Fibroblast of skin of back (primary cell): ENCODE measurements at places on chromosomes 2 and 18.

DNA sequence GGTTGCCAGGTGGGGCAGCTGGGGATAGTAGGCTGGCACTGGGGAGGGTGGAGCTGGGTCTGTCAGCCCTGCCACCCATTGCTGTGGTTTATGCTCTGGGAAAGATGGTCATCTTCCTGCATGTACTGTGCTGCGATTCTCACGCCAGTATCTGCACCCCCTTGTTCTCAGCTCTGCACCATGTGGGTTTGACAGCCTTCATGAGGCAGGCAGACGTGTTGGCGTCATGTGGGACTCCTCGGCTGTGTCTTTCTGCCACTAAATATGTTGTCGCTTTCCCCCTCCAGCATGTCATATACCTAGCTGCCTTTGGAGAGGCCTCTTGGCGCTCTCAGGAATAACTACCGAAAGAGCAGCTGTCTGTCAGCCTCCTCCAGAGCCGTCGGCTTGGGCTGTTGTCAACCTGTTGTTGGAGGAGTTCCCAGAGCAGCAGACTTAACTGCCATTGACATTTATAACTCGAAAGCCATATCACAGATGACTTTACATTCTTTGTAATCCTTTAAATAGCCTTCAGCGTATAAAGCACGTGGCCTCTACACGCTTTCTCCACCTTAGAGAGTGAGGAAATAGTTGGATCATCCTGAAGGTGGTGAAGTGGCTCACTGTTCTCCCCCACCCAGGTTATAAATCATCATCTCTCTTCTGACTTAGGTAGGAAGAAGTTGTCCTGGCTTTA lies 80.4 kb upstream of the MGAT5 start:
- DNase-seq = no peak

DNA sequence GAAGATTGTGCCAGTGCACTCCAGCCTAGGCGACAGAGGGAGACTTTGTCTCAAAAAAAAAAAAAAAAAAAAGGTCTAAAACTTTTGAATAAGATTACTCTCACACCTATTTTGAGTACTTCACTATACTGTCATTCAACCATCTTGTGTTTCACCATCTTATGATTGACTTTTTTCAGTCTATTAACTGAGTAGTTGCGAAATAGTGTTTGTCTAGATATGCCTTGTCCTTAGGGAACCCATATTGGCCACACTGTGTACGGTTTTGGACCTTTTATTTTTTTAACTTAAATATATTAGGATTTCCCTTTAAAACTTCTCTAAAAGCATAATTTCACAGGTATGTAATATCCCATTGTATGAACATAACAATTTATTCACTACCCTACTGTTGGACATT lies 72.3 kb downstream of the ALMS1 start:
- no peak for DNase-seq

DNA sequence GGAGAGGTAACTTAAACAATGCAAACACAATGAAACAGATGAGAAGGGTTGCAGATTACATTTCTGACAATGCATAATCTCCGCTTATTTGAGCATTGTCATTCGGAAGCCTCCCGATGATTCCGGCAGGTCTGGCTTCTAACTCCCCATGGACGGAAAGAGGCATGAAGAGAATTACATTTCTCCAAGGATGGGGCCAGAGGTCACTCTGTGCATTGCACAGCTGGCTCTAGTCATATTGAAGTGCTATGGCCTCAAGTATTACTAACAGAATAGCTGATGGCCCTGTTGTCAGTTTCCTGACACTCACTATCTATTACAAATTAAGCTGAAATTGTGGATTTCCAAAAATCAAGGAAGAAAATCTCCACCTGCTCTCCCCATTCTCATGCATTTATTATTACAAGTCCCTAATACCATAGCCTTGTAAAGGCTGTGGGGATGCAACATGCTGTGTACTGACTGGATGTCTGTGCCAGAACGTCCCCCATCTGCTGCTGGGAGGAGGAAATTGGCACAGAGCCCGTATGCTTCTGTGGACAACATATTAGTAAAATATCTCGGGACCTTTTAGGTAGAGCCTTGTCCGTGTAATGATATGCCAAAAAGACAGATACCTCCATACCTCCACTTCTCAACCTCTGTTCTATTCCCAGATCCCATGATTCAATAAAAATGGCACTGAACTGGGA lies 168.1 kb downstream of the SETBP1 start:
- DNase-seq = no peak

DNA sequence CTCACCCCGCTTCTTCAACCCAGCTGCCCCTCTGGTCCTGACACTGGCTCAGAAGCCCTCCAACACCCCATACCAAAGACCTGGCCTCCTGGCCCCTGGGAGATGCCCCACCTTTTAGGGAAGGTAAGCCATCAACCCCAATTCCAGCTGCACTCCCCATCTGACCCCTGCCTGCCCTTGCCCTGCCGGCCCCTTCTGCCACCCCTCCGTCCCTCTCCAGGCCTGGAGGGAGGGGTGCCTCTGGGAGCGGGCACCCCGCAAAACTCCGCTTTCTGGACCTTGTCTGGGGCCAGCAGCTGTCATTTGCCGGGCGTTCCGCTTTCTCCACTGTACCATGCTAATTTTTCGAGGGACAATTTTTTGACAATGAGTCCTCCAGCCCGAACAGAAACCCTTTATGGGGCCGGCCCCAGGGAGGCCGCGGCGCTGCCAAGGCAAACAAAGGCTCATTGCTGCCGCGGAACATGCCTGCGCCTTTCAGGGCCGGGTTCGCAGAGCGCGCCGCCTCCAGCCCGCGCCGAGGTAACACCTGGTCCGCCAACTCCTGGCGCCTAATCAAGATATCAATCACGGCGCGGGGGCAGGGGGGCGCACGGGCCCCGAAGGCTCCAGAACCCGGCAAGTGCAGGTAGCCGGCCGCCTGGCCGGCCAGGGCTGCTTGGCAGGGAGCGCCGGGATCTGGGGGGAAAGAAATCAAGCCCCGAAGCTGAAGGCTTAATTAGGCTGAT lies 96.0 kb downstream of the INHBB start:
- peak; percentile 75 for DNase-seq

DNA sequence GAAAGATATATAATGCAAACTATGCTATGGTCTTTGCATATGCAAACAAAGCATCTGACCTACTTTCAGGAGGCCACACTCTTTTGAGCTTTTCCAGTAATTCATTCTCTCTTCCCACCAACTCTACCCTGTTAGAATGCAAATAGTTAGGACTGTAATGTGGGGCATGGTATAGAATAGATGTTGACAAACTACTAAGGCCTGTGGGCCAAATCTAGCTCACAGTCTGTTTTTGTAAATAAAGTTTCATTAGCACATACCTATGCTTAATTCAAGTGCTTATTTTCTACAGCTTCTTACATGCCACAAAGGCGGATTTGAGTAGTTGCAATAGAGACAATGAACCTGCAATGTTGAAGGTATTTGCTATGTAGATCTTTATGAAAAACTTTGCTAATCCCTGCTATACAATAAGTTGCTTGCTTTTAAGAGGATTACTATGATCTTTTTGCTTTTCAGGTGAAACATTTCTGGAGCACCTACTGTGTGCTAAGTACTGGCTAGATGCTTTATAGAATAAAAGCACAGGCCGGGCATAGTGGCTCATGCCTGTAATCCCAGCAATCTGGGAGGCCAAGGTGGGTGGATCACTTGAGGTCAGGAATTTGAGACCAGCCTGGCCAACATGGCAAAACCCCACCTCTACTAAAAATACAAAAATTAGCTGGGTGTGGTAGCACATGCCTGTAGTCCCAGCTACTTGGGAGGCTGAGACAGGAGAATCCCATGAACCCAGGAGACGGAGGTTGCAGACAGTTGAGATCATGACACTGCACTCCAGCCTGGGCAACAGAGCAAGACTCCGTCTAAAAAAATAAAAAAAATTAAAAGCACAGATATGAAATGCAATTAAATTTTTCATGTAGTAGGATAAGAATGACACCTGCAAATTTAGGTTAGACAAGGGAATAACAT lies 267.8 kb downstream of the DPP10 start:
- no peak for DNase-seq

- no peak for DNase-seq
Observed at GRCh38 chr2:185335879-185336278, 402.7 kb upstream of the FSIP2 start.

GRCh38 chr2:191481305-191482070 lies 196.4 kb upstream of the NABP1 start:
- peak; percentile 17 for DNase-seq

- no peak for DNase-seq
Observed at GRCh38 chr2:10079870-10080535, at the start of gene CYS1. CYS1 (minus strand) TSS chr2:10080411; CDS start chr2:10080223, 188 bp downstream.

GRCh38 chr2:24957221-24957620 lies 14.5 kb downstream of the DNAJC27 start:
- no peak for DNase-seq

- DNase-seq = peak; percentile 91
Observed at GRCh38 chr2:196823750-196824522, 14.8 kb upstream of the C2orf66 start.

DNA sequence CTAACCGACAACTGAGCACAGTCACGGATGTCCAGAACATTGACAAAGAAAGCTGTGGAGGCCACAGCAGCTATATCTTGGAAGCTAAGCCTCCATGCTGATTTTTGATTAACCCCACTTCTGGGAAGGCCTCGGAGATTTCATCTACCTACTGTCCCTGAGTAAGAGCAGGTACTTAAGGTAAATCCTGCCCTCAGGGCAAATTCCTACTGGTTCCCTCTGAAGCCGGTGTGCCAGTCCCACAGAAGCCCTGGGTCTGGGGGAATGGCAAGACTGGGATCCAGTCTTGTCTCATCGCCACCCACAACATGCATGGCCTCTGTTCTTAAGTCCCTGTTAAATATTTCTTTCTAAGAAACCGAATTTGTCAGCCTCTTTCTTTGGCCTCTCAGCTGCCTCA lies 18.7 kb downstream of the PER2 start:
- DNase-seq = no peak

DNA sequence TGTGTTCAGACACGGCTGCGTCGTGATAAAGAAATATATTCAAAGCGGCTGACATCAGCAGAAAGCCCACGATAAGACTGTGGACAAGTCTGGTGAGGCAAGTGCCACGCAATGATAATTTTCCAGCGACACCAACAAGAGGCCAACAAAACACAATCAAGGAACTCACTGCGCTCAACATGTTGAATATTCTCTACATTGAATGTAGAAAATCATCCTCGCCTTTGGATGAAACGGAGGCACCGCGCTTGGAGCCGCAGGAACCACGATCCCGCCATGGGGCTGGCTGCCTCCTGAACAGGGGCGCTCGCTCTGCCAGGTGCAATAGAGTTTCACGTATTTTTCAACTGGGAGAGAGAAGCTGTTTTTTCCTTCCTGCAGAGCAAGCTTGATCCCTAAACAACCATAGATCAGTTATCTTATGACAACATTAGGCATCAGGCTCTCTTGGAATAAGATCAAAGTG lies 220.3 kb downstream of the ATAD2B start:
- DNase-seq = no peak

DNA sequence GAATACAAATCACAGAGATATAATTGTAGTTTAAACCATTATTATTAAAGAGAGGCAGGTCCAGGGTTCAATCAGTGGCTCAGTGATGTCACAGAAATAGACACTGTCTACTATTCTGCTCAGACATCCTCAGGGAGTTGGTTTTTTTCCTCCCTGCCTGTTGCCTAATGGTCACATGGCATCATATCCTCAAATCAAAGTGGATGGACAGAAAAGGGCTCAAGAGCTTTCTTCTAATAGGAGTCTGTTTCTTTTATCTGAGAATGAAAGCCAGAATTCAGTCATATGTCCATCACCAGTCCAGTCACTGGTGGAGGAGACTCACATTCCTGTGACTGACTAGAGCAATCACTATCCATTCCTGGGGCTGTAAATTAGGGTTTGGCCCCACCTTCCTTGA lies 27.9 kb upstream of the EPC2 start:
- DNase-seq = no peak

- no peak for DNase-seq
Observed at GRCh38 chr18:49411928-49412327, 48.5 kb downstream of the DYM start.

DNA sequence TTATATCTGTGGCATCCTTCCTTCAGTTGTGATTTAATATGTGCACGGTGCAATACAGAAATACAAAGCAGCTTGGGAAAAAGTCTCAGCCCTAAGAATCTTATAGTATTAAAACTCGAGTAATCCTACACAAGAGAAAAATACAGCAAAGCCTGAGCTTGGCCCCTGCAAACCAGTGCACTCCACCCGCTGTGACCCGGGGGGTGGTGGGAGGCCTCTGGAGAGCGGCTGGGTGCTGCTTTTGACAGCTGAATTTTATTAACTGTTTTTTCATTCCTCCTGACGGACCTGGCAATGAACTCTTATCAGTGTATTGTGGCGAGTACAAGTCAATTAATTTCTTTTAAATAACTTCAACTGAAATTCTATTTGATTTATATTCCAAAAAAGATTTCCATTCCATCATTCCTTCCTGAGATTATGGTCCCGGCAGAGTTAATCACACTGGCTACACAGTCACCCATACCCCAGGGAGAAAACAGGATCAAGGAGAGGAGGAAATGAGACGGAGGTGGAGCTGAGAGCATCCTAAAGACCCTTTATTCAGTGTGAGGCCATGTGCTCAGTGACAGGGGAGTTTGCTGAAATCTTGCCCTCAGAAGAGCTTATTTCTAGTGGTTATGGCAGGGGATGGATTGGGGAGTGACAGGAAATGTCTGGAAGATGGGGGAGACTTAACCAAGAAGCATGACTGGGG lies 124.8 kb downstream of the KLHL29 start:
- DNase-seq = no peak

GRCh38 chr2:207807516-207807915 lies 37.8 kb upstream of the FZD5 start:
- peak; percentile 49 for DNase-seq

DNA sequence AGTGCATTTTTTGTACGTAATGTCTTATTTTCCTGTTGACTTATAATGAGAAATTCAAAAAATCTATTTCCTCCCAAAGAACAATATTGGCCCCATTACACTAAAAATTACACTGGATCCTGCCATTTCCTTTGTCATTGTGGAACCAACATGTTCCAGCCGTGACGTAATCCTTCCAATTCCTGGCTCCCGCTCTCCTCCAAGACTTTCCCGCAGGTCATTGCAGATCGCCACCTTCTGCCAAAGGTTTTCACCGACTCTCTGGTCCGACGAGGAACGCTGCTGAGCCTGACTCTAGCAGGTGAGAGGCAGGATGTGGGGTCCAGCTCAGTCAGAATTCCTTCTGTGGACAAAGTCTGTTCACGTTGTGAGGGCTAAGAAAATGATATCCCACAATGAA lies 38.0 kb downstream of the PTGR3 start:
- no peak for DNase-seq

DNA sequence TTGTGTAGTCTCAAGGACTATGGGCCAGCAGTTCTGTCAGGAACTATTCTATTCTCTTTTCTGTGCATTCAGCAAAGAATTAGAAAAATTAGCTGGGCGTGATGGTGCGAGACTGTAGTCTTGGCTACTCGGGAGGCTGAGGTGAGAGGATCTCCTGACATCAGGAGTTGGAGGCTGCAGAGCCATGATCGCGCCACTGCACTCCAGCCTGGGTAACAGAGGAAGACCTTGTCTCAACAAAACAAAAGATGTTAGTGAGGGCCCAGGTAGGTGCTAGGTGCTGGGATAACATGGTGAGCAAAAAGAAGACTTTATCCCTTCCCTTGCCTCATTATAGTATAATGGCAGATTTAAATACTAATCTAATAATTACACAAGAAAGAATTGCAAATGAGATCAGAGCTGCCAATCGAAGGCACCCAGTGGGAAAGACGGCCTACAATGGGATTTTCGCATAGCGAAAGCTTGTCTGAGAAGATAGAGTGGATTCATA lies 447 bp upstream of the MRPL19 start:
- DNase-seq = no peak
